ENCODE measurements at places on chromosomes 16 and 17.

DNA sequence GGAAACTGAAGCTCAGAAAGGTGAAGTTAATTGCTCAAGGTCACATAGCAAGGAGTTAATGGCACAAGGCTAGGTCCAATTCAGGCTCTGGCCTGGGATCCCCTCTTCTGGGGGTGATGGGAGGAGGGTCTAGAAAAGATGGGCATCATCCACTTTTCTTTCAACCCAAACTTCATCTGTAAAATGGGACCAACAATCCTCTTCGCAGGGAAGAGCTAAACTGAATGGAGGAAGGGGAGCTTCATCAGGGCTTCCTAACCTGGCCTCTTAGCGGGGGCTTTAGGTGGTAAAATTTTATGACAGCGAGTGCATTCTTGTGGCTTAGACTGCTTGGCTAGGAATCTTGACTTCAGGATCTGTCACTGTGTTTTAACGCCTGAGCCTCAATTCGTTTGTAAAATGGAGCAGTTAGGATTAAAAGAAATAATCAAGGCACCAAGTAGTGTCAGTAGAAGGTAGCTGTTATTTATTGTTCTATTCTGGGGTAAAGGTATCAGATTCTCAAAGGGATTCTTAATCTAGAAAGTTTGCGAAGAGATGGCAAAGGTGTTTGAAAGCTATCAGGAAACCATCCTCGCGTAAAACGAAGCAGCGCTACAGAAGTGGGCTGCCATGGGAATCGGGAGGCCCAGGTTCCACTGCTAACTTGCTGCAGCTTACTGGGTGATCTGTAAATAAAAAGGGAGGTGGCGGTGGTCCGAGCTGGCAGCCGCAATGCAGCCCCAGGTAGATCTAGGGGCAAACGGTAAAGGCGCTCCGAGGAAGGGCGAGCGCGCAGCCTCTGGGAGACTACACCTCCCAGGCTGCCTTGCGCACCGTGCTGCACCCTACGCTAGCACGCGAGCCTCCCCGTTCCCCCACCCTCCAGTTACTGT is 1.5 kb upstream of the SRCAP start:
- H3K27me3 ChIP-seq: no peaks in the 10 kb centered on the region
- H3K36me3 ChIP-seq: no peaks in the 10 kb centered on the region
- H3K4me3 ChIP-seq: peak overlapping the region; percentile 98
- H3K4me1 ChIP-seq: peaks cover 25% of the 10 kb centered on the region
- H3K27ac ChIP-seq: peak overlapping the region; percentile 100

GRCh38 chr16:8931859-8932258 is 31.8 kb downstream of the USP7 start:
- no peaks in the 10 kb centered on the region for H3K36me3 ChIP-seq
- H3K4me1 ChIP-seq: peaks cover 40% of the 10 kb centered on the region

DNA sequence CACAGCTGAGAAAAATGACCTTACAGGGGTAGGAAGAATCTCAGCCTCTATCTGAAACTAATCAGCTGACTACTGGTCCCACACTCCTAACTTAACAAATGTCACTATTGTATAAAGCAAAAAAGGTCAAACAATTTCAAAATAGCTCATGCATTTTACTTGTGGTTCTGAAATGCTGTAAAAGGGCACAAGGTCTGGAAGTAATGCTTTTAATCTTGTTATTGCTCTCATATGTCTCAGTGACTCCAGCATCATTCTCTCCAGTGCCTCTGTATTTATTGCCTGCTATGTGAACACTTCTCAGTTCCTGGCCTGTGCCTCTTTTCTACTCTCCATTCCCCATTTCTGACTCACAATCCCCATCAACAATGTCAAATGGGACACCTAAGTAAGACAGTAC is 937.7 kb downstream of the CDH11 start:
- no peaks in the 10 kb centered on the region for H3K27me3 ChIP-seq
- H3K36me3 ChIP-seq: no peaks in the 10 kb centered on the region
- no peak overlapping the region for H3K4me3 ChIP-seq
- no peak overlapping the region for H3K27ac ChIP-seq
- H3K4me1 ChIP-seq: no peaks in the 10 kb centered on the region

GRCh38 chr16:47492428-47493377 is 31.6 kb downstream of the PHKB start:
- H3K4me3 ChIP-seq: peak overlapping the region; percentile 3
- no peak for DNase-seq
- H3K36me3 ChIP-seq: no peaks in the 10 kb centered on the region

- no peak overlapping the region for H3K27ac ChIP-seq
- H3K4me3 ChIP-seq: peak overlapping the region; percentile 55
- peaks cover 25% of the 10 kb centered on the region for H3K4me1 ChIP-seq
These were observed 5.7 kb downstream of the IRX5 start for GRCh38 chr16:54936201-54936978.

GRCh38 chr17:48892940-48893645 is 506 bp downstream of the ATP5MC1 start:
- DNase-seq: no peak
- H3K27me3 ChIP-seq: no peaks in the 10 kb centered on the region

- H3K4me3 ChIP-seq: no peak overlapping the region
- H3K27ac ChIP-seq: no peak overlapping the region
- H3K4me1 ChIP-seq: peaks cover 56% of the 10 kb centered on the region
- H3K36me3 ChIP-seq: no peaks in the 10 kb centered on the region
These were observed 32.6 kb downstream of the PMP22 start for GRCh38 chr17:15232517-15232915.

- H3K4me3 ChIP-seq: no peak overlapping the region
- H3K36me3 ChIP-seq: no peaks in the 10 kb centered on the region
- H3K27me3 ChIP-seq: no peaks in the 10 kb centered on the region
- H3K27ac ChIP-seq: no peak overlapping the region
- DNase-seq: no peak
These were observed 59.8 kb downstream of the GAN start for GRCh38 chr16:81374550-81374949.

GRCh38 chr17:76523084-76524037 is 14.1 kb downstream of the CYGB start:
- no peak overlapping the region for H3K4me3 ChIP-seq
- H3K27ac ChIP-seq: no peak overlapping the region
- no peaks in the 10 kb centered on the region for H3K27me3 ChIP-seq
- peaks cover 30% of the 10 kb centered on the region for H3K4me1 ChIP-seq

DNA sequence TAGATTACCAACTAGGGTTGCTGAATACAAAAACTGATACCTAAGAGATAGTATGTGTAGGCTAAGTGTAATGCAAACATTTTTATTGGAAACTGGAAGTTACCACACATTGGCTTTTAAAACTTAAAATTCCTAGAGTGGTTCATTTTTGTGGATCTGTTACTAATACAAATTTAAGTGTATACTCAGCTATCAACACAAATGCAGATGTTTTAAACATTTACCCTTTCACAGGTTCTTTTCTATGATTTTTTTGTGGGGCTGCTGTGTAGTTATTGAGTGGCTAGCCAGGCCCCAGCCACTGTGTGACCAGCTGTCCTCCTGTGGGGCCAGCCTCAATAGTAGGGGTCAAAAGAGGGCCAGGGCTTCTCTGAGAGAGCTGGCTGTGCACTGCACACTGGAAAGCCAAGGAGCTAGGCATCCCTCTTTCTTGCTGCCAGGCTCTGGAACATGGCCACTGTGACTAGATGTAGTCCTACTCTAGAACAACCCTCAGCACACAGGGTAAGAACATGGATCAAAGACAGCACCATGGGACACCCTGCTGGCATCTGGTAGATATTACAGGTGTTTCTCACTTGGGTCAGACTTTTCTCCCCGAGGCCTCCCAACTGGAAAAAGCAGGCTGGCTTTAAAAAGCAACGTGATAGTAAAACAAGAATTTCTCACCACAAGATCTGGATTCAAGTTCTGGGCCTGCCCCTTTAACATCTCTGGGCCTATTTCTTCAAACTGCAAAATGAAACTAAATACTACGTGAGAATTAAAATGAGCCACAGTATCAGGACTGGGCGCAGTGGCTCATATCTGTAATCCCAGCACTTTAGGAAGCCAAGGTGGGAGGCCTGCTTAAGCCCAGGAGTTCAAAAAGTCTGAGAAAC is 7.3 kb upstream of the VEZF1 start:
- H3K4me3 ChIP-seq: no peak overlapping the region
- H3K27ac ChIP-seq: peak overlapping the region; percentile 50
- H3K27me3 ChIP-seq: no peaks in the 10 kb centered on the region
- H3K4me1 ChIP-seq: peaks cover 20% of the 10 kb centered on the region
- H3K36me3 ChIP-seq: peaks cover 5% of the 10 kb centered on the region
- no peak for DNase-seq

- H3K36me3 ChIP-seq: peaks cover 39% of the 10 kb centered on the region
- H3K27ac ChIP-seq: no peak overlapping the region
- no peaks in the 10 kb centered on the region for H3K27me3 ChIP-seq
- H3K4me3 ChIP-seq: no peak overlapping the region
- DNase-seq: no peak
These were observed 5.1 kb downstream of the NUDT16L1 start for GRCh38 chr16:4698321-4699045.

DNA sequence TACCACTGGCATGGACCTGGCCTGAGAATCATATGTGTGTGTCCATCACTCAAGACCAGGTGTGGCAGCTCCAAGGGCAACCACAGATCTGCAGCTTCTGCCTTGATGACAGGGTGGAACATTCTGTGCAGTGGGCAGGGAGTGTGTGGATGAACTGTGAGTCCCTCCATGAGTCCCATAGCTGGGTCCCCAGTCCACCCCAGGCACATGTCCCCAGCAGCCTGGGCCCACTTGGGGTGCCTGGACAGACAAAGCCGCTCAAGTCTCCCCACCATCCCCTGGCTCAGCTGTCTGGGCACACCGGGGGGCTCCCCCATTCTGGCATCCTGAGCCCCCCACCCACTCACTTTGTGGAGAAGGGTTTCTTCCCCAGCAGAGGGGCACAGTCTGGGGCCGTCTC is 4.6 kb upstream of the KRT16 start:
- no peaks in the 10 kb centered on the region for H3K36me3 ChIP-seq
- H3K27ac ChIP-seq: no peak overlapping the region
- no peaks in the 10 kb centered on the region for H3K27me3 ChIP-seq
- no peak for DNase-seq

DNA sequence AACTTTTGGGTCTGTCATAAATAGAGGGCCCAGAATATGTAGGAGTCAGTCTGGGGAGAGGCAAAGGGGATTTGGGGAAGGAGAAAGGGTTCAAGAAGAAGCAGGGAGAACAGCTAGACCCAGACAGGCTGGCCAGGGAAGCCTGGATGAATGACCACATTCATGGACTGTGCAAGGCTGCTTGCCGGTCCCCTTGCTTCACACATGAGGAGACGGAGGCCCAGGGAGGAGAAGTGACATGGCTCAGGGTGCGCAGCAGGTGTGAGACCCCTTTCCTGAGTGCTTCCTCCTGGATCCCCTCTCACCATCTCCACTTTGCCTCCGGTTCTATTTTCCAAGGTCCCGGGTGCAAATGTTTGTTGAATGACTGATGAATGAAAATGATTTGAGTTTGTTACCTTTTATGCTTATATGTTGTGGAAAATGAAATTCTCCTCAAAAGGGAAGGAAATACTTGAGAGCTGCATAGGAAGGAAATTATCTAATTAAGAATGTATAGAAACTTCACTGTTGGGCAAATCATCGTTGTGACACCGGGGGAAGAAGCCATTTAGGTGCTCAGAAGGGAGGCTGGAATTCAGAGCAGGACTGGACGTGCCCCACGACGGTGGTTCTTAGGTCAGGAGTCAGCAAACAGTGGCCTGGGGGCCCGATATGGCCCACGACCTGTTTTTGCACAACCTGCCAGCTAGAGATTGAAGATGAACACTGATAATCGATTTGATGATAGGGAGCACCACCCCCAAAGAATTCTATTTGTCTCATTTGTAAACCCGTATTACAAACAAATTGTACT is 559 bp downstream of the ITGAM start:
- H3K36me3 ChIP-seq: no peaks in the 10 kb centered on the region
- no peak for DNase-seq
- no peak overlapping the region for H3K27ac ChIP-seq

- no peaks in the 10 kb centered on the region for H3K36me3 ChIP-seq
- H3K4me1 ChIP-seq: peaks cover 27% of the 10 kb centered on the region
- DNase-seq: no peak
- H3K27ac ChIP-seq: peak overlapping the region; percentile 91
- no peaks in the 10 kb centered on the region for H3K27me3 ChIP-seq
- peak overlapping the region; percentile 76 for H3K4me3 ChIP-seq
These were observed 888 bp downstream of the PIGW start for GRCh38 chr17:36535669-36536081.

GRCh38 chr16:1447965-1448364 is 3.6 kb upstream of the CCDC154 start:
- H3K27me3 ChIP-seq: no peaks in the 10 kb centered on the region
- peaks cover 59% of the 10 kb centered on the region for H3K36me3 ChIP-seq
- no peaks in the 10 kb centered on the region for H3K4me1 ChIP-seq

DNA sequence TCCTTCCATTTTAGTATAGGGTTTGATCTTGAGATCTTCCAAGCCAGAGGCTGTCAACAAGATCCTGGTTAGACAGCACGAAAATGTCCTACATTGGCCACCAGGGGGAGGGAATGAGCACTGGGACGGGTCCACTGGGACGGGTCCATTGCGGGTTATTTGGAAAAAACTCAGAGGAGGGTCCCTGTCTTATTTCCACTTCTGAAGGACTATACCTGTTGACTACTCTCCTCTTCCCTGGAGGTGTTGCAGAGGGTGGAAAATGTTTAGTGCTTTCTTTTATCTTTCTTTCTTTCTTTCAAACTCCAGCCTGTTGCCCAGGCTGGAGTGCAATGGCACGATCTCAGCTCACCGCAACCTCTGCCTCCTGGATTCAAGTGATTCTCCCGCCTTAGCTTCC is 2.5 kb downstream of the TTLL6 start:
- H3K36me3 ChIP-seq: no peaks in the 10 kb centered on the region
- peaks cover 12% of the 10 kb centered on the region for H3K4me1 ChIP-seq
- no peaks in the 10 kb centered on the region for H3K27me3 ChIP-seq
- H3K27ac ChIP-seq: no peak overlapping the region
- no peak overlapping the region for H3K4me3 ChIP-seq

GRCh38 chr17:45287526-45288500 is 25.9 kb upstream of the SPATA32 start:
- H3K27ac ChIP-seq: no peak overlapping the region
- H3K27me3 ChIP-seq: no peaks in the 10 kb centered on the region
- peaks cover 64% of the 10 kb centered on the region for H3K36me3 ChIP-seq

DNA sequence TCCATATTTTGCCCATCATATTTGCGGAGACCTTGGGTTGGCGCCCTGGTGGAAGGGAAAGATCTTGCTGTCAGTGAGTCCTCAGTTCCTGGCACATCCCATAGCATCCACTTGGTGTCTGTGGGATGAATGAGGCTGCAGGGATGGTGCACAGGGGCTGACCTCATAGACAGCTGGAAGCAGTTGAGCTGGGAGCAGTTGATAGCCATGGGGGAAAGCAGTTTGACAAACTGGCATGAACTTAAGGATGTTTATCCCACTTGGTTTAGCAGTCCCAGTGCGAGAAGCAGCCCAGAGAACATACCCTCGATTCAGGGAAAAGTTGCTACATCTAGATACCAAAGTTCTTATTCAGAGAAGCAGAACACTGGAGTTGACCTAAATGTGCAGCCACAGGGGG is 80.7 kb downstream of the SNX29 start:
- H3K36me3 ChIP-seq: no peaks in the 10 kb centered on the region
- DNase-seq: no peak
- peaks cover 20% of the 10 kb centered on the region for H3K4me1 ChIP-seq
- H3K4me3 ChIP-seq: no peak overlapping the region

DNA sequence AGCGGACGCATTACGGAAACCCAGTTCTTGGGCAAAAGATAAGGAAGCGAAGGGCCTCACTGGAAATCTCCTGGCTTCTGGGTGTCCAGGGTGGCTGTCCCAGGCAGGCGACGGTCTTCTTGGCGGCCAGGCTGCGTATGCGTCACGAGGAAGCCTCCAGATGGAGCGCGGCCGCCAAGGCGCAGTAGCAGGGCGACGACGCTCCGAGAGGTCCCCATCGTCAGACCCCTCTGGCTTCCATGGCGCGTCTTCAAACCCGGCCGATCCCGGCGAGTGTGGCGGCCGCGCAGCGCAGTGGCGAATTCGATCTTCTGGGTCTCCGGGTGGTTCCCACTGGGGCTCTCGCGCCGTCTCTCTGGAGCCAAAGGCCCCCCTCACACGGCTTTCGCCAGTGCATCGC is 13.8 kb upstream of the ANKRD40CL start:
- DNase-seq: no peak
- H3K36me3 ChIP-seq: no peaks in the 10 kb centered on the region
- H3K27ac ChIP-seq: no peak overlapping the region
- no peaks in the 10 kb centered on the region for H3K27me3 ChIP-seq

Data from vagina (tissue), 2 donors.